Central memory CD8-positive, alpha-beta T cell (primary cell): ENCODE measurements at places on chromosomes 12 and 14.

DNA sequence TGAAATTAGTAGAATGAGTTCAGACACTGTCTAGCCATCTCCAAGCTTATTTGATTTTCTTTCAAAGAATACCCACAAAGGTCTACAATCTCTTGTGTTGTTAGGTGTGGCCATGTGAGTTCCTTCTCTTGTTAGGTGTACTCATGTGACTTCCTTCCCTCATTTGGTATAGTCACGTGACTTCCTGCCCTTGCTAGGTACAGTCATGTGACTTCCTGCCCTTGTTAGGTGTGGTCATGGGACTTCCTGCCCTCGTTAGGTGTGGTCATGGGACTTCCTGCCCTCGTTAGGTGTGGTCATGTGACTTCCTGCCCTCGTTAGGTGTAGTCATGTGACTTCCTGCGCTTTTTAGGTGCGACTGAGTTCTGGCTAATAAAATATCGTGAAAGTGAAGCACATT is 179.6 kb downstream of the TMX1 start:
- no peak for DNase-seq

DNA sequence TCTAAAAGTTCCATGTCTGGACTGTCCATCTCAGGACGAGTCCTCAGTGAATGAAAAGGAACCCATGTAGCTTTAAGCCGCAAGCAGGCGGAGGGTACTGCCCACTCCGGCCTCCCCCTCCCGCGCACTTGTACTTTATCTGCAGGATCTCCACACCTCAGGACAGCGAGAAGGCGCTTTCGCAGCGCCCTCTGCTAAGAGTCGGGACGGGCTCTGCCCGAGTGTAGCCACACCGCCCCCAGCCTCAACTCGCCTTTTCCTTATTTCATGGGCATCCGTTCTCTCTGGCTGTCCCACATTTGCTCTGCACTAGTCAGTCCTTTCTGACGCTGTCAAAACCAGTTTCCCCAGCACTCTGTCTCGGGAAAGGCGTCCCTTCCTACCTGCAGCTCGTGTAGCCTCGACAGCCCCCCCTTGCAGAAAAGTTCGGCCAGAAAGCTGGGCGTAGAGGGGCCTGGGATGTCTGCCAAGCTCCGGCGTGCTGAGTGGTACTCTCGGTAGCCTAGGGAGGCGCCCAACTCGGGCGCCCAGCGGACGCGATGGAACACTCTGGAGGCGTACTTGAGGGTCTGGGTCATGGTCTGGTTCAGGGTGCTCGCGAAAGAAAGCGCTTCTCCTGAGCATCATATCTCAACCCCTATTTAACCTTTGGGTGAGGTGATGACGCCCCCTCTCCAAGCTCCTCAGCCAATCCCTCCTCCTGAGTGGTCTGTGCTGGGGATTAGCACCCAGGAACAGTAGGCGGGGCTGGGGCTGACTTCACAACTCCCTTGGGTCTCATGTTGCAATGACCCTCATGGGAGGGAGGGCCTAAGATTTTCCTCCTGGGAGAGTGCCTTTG is at the start of gene CYP27B1:
TSS of gene CYP27B1 (minus strand) at position 615 of the 841 bp plus-strand sequence. CDS start at position 578, 37 bp downstream.
- DNase-seq = no peak

GRCh38 chr14:93135399-93135798 is 19.7 kb upstream of the ITPK1 start:
- no peak for DNase-seq

GRCh38 chr14:22285991-22286390 is 303.0 kb downstream of the DAD1 start:
- no peak for DNase-seq

DNA sequence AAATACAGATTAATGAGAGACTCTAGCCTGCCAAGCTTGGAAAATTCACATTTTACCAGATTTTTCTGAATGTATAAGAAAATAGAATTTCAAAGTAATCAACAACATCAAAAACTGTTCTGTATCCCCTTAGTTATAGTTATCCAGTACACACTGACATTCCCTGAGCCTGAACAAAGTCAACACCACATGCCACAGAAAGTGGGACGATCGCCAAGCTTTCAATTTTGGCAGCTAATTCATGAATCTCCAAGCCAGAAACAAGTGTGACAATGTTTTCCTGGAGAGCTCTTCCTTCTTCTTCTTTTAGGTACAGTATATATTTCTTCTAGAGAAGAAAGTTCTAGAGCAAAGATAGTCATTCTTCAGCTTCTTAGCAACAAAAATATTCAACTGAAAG is 290.2 kb downstream of the PRKD1 start:
- no peak for DNase-seq

GRCh38 chr14:52068615-52069306 is at the start of gene NID2:
TSS of gene NID2 (minus strand) at chr14:52069059. CDS start at chr14:52068994, 65 bp downstream.
- peak; percentile 44 for DNase-seq

GRCh38 chr12:92145731-92146496 is at the start of gene BTG1:
TSS of gene BTG1 (minus strand) at chr12:92145846. CDS start at chr12:92145535, 311 bp downstream.
- peak; percentile 99 for DNase-seq

GRCh38 chr12:95881331-95881955 is 22.7 kb downstream of the SNRPF start:
- no peak for DNase-seq

DNA sequence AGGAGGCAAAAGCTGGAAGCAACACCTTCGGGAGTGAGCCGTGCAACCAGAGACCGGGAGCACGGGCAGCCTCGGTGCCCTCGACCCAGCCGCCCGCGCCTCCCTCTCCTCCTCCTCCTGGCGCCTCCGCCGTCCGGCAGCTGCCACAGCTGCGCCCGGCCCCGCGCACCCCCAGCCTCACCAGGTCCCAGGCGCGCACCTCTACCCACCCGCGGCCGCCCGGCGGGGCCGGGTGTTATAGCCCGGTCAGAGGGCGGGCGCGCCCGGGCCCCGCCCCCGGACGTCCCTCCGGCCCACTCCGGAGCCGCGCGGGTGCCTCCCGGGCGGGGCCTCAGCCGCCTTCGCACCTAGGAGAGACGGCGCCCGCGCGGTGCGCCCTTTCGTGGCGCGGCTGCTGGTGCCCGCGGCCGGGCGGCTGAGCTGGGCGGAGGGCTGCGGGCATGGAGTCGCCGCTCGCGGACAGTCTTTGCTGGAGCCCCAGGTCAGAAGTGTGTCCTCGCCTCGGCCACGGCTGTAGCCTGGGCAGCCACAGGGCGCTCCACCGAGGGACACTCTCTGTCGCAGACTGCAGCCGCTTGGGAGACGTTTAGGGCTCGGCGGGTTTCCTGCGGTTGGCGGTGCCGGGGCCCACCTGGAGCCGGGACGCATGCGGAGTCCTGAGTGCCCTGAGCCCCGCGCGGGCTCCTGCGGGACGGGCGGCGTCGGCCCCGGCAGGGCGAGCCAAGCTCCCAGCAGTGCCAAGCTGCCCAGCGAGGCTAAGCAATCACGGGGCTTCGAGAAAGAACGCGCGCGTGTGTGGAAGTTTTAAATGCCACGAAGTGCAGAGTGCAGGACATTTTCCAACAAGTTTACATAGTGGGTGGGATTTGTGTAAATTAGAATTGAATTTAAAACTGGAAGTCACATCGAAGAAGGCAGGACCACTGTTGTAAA is at the start of gene CPM:
TSS of gene CPM (minus strand) at position 211 of the 933 bp plus-strand sequence. CDS start 334 bp downstream, outside the sequence.
- DNase-seq = peak; percentile 35

DNA sequence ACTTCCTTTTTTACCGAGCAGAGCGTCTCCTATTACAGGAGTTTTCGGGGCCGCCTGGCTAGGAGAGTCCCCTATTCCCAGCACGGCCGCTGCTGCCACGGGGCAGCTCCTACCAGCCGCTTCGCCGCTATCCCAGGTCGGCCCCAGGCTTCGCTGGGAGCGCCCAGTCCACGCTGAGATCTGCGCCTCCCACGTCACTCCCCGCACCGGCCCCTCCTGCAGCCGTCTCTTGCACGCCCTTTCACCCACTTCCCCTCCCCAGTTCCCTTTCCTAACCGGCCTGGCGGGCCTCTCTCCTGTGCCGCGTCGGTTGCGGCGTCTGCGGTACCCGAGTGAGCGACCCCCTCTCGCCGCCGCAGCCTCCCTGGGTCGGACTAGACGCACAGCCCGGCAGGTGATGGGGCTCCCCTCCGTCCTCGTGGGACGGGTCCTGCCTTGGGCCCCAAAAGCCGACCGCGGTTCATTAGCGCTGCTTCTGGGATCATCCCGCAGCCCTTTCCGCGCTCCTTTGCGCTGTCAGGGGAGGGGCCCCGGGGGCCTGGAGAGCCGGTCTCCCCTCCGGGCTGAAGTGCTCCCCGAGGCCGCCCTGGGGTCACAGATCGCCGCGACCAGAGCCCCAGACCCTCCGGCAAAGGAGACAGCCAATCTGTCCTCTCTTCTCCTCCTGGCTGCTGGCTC is 1318.4 kb downstream of the TMEM121 start:
- DNase-seq = peak; percentile 51

DNA sequence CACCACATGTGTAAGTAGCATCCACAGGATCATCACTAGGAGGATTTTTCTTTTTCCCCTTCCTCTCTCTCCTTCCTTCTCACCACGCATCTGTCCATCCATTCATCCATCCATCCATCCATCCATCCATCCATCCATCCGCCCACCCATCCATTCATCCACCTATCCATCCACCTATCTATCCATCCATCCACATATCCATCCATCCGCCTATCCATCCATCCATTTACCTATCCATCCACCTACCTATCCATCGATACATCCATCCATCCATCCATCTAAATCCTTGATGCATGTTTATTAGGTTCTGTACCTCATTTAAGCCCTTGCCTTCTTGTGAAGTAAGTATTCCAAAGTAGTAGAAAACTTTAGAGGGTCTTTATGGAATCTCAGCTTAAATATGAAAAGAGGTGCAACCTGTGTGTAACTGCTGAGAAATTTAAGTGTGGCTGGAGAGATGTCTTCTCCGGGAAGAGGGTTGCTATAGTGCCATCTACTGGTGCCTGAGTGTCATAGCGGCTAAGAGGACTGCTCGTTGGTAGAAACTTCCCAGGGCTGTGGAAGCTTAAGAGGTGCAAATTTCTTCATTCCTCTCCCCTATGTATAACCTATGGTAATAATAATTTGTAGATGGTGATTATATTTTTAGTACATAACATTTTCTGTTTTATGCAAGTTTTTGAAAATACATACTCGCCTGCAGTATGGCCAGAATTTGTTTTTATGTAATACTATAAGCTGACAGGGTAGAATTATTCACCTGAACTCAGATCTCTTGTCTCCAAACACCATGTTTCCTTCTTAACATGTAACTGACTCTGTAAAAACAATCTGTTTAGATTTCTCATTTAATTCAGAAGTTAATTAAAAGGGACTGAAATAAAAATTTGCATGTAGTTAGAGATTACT is 46.0 kb downstream of the MYO1H start:
- no peak for DNase-seq

DNA sequence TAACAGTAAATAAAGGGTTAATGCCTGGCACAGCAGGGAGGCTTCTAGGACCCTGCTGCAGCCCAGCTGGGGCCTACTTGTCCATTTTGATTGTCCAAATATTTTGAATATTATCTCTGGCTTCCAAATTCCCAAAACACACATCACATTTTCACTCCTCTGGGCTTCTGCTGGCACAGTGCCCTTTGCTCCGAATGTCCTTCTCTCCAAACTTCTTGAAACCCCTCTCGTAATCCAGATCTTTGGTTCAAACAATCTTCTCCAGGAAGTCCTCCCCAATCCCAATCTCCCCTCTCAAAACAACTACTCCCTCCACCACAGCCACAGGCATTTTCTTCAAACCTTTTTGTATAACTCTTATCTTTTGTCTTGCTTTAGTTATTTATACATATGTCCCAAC is 225.6 kb downstream of the PPM1H start:
- no peak for DNase-seq

DNA sequence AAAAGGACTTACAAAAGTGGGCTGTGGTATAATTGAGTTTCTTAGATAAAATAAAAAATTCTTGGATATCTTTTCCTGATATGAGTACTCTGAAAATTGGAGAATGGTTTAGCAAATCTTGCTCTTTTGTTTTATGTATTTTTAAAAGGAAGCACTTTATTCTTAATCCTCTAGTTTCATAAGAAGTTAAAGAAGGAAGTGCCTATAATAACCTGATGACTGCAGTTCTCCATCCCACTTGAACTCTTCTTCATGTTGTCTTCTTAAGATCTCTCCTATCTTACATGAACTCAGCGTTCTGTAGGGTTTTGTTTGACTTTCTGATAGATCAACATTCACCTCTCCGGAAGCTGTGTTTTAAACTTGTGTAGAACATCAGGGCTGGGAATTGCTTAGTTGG is 271.0 kb downstream of the ERC1 start:
- DNase-seq = no peak

GRCh38 chr14:93691042-93691780 is 97.1 kb downstream of the PRIMA1 start:
- no peak for DNase-seq

GRCh38 chr14:51684760-51685159 is 33.0 kb downstream of the FRMD6 start:
- DNase-seq = no peak

- no peak for DNase-seq
Measured at GRCh38 chr12:75913502-75914351, 117.8 kb downstream of the PHLDA1 start.

GRCh38 chr12:3269594-3269993 is 192.4 kb downstream of the TSPAN9 start:
- DNase-seq = no peak

DNA sequence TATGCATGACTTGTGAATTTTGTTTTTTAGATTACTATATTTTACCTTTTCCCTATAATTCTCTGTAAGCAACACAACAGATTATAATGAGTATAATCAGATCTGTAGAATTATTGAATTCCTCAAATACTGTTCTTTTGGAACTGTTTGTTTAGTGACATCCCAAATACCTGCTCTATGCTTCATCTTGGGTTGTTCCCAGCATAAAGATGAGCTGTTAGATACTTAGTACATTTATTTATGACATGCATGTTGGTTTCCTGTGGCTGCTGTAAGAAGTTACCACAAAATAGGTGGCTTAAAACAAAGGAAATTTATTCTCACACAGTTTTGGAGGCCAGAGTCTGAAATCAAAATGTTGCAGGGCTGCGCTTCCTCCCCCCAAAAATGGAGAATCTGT is 78.4 kb downstream of the PTPRR start:
- no peak for DNase-seq

- DNase-seq = no peak
Measured at GRCh38 chr14:88849716-88850115, 25.3 kb downstream of the TTC8 start.

DNA sequence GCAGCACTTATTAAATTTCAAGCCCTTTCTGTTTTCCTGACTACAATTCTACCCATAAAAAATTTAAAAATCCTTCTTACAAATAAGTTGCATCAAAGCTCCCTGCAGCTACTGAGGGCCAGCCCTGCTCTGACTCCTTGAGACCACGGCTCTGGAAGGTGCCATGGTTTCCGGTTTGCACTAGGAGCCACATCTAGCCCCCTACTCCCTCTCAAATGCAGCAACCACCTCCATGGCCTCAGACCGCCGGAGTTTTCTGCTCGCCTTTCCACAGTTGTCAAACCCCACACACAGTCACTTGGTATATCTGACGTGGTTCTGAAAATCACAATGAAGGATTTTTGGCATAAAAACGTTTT is 30.1 kb downstream of the P2RX4 start:
- no peak for DNase-seq

- DNase-seq = no peak
Measured at GRCh38 chr12:33427071-33427470, 12.5 kb downstream of the SYT10 start.

DNA sequence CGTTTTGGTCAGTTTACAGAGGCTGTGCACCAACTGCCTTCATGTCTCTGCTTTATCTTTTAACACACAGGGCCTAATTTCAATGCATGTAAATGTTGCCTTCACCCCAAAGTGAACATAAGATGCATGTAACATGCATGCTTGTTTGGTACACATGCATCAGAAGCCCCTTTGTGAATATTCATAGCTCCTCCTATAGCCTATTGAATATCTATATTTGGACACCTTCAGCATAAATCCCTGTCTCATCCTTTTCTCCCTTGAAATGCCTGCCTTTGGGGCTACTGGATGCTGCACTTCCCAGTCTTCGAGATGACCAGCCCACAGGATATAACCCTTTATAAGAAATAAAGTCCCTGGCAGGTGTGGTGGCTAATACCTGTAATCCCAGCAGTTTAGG is 57.7 kb upstream of the FAM181A start:
- no peak for DNase-seq
